ENCODE measurements at places on chromosomes 2 and 18.

GRCh38 chr18:14928396-14928795 is 180.4 kb downstream of the ANKRD30B start:
- no peak for DNase-seq
- no peaks in the 10 kb centered on the region for H3K36me3 ChIP-seq
- no peak overlapping the region for H3K27ac ChIP-seq
- H3K4me1 ChIP-seq = no peaks in the 10 kb centered on the region
- H3K27me3 ChIP-seq = no peaks in the 10 kb centered on the region

DNA sequence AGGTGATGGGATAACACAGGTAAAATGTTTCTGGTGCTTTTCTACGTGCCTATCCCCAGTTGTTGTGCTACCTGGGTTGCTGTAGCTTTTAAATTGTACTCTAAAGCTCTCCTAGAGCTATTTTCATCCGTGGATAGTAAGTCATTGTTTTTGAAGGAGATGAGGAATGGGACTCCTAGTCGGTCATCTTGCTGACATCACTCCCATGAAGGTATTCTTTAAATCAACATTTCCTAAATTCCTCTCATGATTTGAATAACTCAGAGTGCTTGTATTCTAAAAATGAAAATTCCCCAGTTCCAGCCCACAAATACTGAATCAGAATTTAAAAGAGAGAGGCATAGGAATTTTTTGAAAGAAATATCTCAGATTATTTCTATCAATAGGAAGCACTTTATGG is 44.3 kb downstream of the CCDC148 start:
- no peak overlapping the region for H3K4me3 ChIP-seq
- H3K36me3 ChIP-seq = no peaks in the 10 kb centered on the region
- no peak for DNase-seq
- 0 out of 2 replicates have a peak, but pooled peaks cover 3% of the 10 kb centered on the region for H3K4me1 ChIP-seq

- peak; percentile 14 for DNase-seq
- no peak overlapping the region for H3K27ac ChIP-seq
- no peaks in the 10 kb centered on the region for H3K27me3 ChIP-seq
- no peak overlapping the region for H3K4me3 ChIP-seq
- H3K4me1 ChIP-seq = no peaks in the 10 kb centered on the region
These were observed 49.8 kb downstream of the FBLN7 start for GRCh38 chr2:112187805-112188596.

- peaks cover 2% of the 10 kb centered on the region for H3K4me1 ChIP-seq
- no peak overlapping the region for H3K4me3 ChIP-seq
- H3K36me3 ChIP-seq = no peaks in the 10 kb centered on the region
- no peak overlapping the region for H3K27ac ChIP-seq
These were observed 130.2 kb downstream of the OSR1 start for GRCh38 chr2:19228181-19228593.

DNA sequence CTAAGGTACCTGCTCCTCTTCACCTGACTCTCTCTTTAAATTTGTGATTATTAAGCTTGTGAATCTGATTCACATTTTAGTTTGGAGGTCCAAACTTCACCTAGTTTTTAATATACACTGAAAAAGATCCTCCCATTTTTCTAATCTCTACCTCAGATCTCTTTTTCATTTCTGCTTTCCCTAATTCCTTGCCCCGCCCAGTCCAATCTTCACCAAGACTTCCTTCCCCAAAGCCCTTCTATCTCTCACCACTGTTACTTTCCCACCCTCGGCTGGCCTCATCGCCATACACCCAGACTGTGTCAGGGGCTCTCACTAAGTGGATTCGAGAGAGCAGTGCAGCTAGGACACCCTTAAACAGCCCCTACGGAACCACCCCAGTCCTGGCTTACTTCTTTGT is 40.0 kb downstream of the LBH start:
- H3K27me3 ChIP-seq = no peaks in the 10 kb centered on the region
- H3K4me1 ChIP-seq = no peaks in the 10 kb centered on the region
- H3K27ac ChIP-seq = no peak overlapping the region
- H3K4me3 ChIP-seq = no peak overlapping the region

DNA sequence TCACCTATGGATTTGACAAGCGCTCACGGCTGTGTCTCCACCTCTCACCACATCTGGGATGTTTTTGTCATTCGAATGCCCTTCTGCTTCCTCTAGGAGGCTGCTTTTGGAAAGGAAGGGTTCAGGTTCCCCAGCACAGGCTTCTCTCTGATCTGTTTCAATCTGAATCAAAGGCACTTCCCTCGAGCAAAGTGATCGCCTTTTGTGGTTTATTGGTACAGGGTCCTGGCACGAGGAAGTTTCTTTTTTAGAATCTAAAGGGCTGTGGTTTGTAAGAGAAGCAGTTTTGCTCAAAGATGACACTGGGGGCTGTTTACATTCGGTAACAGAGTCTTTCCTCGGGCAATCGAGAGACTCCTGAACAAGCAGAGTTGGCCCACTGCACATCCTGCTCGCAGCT is 145.0 kb downstream of the DAW1 start:
- no peak for DNase-seq
- no peak overlapping the region for H3K27ac ChIP-seq
- H3K4me1 ChIP-seq = no peaks in the 10 kb centered on the region
- no peaks in the 10 kb centered on the region for H3K27me3 ChIP-seq

- H3K4me3 ChIP-seq = no peak overlapping the region
- no peak overlapping the region for H3K27ac ChIP-seq
- no peaks in the 10 kb centered on the region for H3K36me3 ChIP-seq
- H3K27me3 ChIP-seq = no peaks in the 10 kb centered on the region
These were observed 158.3 kb upstream of the NDUFV2 start for GRCh38 chr18:8943900-8944870.

GRCh38 chr18:26051843-26052242 is 38.6 kb downstream of the SS18 start:
- no peak for DNase-seq
- H3K36me3 ChIP-seq = peaks cover 42% of the 10 kb centered on the region
- H3K4me1 ChIP-seq = no peaks in the 10 kb centered on the region
- H3K27me3 ChIP-seq = no peaks in the 10 kb centered on the region
- no peak overlapping the region for H3K27ac ChIP-seq
- no peak overlapping the region for H3K4me3 ChIP-seq

DNA sequence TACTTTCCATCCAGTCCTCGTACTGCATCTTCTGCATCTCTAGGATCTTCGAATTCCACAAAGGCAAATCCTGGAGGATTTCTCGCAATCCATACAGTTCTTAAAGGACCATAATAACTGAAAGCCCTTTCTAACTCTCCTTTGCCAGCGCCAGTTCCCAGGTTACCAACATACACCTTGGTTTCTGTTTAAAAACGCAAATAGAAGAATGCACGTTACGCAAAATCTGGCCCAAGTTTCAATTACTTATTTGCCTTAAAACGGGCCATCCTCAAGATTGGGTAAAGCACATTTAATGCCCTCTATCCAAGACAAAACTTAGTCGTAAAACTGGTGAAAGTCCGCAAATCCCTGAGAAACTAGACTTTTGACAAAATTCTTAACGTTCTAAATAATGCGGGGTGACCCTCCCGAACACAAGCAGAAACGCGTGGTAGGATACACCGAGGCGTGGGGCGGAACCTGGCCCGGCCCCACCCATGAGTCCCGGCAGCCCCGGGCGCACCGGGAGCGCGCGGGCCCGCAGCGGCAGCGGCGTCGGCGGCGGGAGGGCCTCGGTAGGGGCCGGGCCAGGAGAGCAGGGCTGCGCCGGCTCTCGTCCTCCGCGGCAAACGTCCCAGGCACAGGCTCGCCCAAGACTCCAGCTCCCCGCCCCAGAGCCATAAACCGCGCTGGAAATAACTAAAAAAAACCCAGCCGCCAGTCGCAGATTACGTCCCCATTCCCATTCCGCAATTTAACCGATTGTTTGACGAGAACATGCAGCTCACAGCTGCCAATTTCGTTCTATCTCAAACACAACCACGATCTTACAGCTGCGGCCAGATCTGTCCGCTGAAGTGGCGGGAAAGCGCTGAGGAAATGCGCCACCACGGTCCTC is 910 bp downstream of the SRSF7 start:
- peaks cover 8% of the 10 kb centered on the region for H3K4me1 ChIP-seq
- H3K4me3 ChIP-seq = peak overlapping the region; percentile 93
- H3K36me3 ChIP-seq = peaks cover 47% of the 10 kb centered on the region
- DNase-seq = no peak
- no peaks in the 10 kb centered on the region for H3K27me3 ChIP-seq
- peak overlapping the region; percentile 100 for H3K27ac ChIP-seq

DNA sequence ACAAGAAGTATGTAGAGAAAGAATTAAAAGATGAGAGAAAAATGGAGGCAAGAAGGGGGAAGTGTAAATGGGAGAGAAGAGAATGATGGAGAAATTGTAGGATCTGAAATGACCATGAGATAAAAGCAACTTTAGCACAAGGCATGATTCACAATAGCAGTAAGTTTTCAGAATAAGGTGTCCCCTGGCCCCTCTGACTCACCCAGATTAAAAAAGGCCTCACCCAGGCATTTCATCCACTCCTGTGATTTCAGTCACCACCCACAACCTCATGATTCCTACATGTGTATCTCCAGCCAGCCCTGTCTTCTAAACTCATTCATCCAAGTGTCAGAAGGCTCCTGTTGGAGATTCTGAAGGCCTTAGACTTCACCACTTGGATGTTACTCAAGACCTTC is 56.6 kb downstream of the SP100 start:
- H3K36me3 ChIP-seq = no peaks in the 10 kb centered on the region
- no peak overlapping the region for H3K4me3 ChIP-seq
- H3K27ac ChIP-seq = no peak overlapping the region
- DNase-seq = no peak
- no peaks in the 10 kb centered on the region for H3K27me3 ChIP-seq
- H3K4me1 ChIP-seq = no peaks in the 10 kb centered on the region

DNA sequence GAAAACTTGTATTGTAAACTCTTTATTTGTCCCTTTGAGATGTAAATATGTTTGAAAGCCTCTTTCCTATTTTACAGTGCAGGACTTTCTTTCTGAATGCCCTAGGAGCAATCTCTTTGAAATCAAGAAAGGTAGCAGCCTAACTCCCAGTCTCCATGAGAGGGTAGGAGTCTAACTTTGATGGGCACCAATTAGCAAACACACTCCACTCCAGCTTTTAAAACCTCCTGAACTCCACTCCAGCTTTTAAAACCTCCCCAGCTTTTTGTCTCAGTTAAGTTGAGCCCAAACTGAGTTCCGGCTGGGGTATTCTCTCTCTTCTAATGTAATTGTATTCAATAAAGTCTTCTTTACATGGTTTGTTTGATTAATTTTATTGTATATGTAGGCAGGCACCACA is 493.7 kb upstream of the CDH7 start:
- no peaks in the 10 kb centered on the region for H3K4me1 ChIP-seq
- no peak overlapping the region for H3K4me3 ChIP-seq
- H3K27me3 ChIP-seq = no peaks in the 10 kb centered on the region
- H3K27ac ChIP-seq = no peak overlapping the region
- no peaks in the 10 kb centered on the region for H3K36me3 ChIP-seq

GRCh38 chr2:28185153-28185552 is 207.5 kb upstream of the FOSL2 start:
- no peak for DNase-seq
- H3K36me3 ChIP-seq = no peaks in the 10 kb centered on the region
- H3K4me3 ChIP-seq = no peak overlapping the region
- no peaks in the 10 kb centered on the region for H3K27me3 ChIP-seq

DNA sequence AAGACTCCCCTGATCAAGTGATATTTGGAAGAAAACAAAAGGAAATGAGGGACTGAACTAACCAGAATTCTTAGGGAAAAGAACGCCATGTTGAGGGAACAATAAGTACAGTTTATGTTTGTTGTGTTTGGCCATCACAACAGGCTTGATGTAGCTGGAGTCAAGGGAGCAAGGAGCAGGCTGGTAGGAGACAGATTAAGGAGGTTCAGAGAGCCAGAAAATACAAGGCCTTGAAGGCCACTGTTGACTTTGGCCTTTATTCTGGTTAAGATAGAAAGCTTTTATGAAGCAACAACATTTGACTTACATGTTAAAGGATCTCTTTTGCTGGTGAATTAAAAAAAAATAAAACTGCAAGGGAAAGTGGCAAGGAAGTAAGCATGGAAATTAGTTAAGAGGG is 754.1 kb upstream of the SLC8A1 start:
- no peak for DNase-seq
- H3K4me1 ChIP-seq = no peaks in the 10 kb centered on the region
- H3K27ac ChIP-seq = no peak overlapping the region

DNA sequence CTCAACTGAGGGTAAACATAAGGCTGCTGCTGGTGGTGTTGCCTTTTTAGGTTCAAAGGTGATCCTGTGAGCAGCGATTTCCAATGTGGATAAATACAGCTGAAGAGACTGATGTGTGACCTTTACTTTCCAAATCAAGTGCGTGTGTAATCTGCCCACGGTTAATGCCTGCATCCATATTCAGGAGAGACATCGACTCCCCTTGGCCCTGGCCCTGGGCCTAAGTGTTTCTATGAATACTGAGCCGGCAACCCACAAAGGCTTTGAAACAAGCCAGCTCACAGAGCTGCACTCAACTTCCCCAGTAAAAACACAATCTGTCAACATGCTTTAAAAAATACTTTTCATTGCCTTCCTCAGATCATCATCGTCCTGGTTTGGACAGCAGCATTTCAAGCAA is 1026.6 kb downstream of the TMEM182 start:
- no peaks in the 10 kb centered on the region for H3K36me3 ChIP-seq
- no peak overlapping the region for H3K4me3 ChIP-seq
- peaks cover 7% of the 10 kb centered on the region for H3K4me1 ChIP-seq
- H3K27ac ChIP-seq = no peak overlapping the region
- peaks cover 7% of the 10 kb centered on the region for H3K27me3 ChIP-seq
- DNase-seq = no peak

- no peaks in the 10 kb centered on the region for H3K36me3 ChIP-seq
- H3K27me3 ChIP-seq = no peaks in the 10 kb centered on the region
- no peak for DNase-seq
- H3K4me3 ChIP-seq = no peak overlapping the region
These were observed 8.0 kb downstream of the UGT1A1 start for GRCh38 chr2:233768076-233768475.

- no peak overlapping the region for H3K27ac ChIP-seq
- DNase-seq = no peak
- no peaks in the 10 kb centered on the region for H3K4me1 ChIP-seq
- H3K36me3 ChIP-seq = no peaks in the 10 kb centered on the region
- H3K4me3 ChIP-seq = no peak overlapping the region
These were observed 390.2 kb downstream of the DSC3 start for GRCh38 chr18:30652387-30652786.

DNA sequence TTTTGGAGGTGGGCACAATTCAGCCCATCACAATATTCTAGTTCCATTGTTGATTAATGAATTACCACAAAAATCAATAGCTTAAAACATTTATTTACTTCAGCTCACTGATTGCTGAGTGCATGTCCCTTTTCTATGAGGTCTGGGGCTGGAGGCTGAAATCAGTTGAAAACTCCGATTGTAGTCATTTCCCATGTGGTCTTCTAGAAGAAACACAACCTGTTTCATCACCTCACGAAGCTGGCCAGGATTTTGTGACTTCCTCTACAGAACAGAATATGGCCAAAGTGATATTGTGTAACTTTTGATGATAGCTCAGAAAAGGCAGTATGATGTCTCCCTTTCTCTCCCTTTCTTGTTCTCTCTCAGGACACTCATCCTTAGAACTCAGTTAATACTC is 44.1 kb upstream of the CYRIA start:
- H3K27me3 ChIP-seq = no peaks in the 10 kb centered on the region
- no peaks in the 10 kb centered on the region for H3K4me1 ChIP-seq
- no peak overlapping the region for H3K4me3 ChIP-seq
- H3K27ac ChIP-seq = no peak overlapping the region
- no peak for DNase-seq

All from H1 (cell line).